ENCODE measurements at places on chromosomes 7 and 10.

DNA sequence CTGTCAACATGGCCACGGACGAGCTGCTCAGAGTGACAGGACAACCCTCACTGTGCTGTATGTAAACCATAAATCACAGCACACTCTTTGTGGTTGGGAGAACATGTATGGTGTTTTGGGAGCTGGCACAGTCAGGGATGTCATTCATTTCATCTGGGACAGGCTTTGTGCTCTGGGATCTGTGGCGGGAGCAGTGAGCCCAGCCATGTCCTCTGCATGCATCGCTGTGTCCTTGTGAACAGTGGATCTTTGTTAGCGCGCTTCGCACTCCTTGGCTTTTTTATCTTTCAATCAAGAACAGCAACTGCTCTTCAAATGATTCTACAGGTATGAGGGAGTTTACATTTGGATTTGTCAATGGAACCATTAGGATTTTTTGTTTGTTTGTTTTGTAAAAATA lies 7.1 kb downstream of the CCM2 start:
- no peak for DNase-seq

- DNase-seq, result peak; percentile 70
Measured at GRCh38 chr10:1368842-1369171, 312.6 kb downstream of the WDR37 start.

DNA sequence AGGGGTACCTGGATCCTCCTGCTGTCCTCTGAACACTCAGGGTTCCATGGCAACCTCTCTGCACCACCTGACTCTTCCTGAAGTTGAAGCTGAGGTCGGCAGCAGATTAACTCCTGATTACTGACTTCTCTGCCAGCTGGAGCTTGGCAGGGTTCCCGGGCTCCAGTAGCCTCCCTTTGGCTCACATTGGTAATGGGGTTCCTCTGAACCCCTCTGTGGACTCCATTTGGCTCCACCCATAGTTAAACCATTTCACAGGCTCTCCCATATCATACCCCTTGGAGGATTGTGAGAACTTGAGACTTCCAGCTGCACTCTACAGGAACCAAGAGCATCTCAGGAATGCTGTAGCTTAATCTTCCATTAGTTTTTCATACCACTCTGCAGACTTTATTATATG lies 292.5 kb downstream of the HDAC9 start:
- peak; percentile 48 for DNase-seq

GRCh38 chr10:98403812-98404504 lies 11.0 kb downstream of the PYROXD2 start:
- DNase-seq, result no peak

- no peak for DNase-seq
Measured at GRCh38 chr7:74178632-74179031, 4.5 kb downstream of the EIF4H start.

- no peak for DNase-seq
Measured at GRCh38 chr10:71379118-71379766, 17.5 kb upstream of the CDH23 start.

GRCh38 chr10:18397906-18398305 lies 253.5 kb downstream of the NSUN6 start:
- DNase-seq, result no peak

DNA sequence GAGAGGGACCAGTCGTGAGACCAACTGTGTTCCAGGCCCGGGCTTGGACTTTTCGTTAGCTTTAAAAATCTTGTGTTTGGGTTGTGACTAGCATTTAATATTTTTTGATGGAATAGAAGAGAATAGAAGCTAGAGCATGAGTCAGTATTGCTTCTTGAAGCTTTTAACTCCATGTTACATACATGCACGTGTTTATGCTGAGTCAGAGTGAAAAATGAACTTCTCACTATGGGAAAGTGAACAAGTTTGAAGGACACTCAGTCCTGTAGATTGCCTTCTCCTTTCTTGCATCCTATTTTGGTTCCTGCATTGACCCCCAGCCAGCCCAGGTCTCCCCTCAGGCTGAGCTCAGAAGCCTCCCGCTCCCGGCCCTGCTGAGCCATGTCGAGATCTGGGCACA lies 31.8 kb downstream of the GHRHR start:
- no peak for DNase-seq

DNA sequence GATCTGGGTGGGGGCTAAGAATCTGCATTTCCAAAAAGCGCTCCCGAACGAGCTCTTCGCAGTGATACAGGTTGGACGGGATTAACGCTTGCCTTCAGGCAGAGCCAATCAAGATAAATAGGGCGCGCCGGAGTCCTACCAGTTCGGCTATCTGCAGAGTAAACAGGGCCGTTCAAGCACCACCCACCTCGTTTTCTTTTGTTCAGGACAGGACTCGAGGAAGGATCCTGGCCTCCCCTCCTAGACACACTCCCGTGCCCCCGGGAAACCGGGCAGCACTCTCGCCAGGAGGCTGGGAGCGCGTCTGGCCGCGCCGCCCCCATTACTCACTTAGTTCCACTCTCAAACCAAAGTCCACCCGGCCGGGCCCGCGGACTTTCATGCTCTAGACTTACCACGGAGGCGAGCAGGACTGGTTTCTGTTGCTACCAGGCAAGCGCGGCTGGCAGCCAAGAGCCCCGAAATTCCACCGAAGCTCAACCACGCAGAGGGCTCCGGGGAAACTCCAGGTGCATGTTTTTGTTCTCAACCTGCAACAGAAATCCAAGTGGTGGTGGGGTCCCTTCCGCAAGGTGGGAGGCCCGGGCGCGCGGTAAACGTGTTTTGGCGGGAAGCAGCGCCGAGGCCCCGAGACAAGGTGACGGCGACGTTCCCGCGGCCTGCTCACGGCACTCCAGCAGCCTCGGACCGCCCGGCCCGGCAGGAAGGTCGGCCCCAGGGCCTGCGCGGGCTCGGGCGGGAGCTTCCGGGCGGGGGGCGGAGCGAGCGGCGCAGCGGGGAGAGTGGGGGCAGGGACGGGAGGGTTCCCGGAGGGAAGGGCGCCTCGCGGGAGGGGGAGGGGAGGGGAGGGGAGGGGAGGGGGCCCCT lies 12.7 kb downstream of the HNRNPF start:
- DNase-seq, result peak; percentile 86

DNA sequence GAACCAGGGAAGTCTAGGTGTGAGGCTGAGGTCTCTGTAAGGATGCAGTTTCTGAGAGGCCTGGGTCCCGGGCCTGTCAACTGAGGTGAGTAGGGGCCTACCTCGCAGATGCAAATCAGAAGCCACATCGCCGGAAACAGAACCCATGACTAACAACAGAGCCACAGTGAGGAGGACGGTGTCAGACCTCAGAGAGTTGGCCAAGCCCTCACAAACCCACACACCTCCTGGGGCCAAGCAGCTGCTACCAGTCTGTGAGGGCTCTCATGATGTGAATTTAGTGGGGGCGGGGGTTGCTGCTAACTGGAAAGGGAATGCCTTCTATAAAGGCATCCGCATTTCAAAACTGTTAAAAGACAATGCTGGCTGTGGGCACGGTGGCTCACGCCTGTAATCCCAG lies 103.0 kb downstream of the COBL start:
- DNase-seq, result no peak

GRCh38 chr7:115637128-115637527 lies 393.4 kb downstream of the TFEC start:
- DNase-seq, result no peak

DNA sequence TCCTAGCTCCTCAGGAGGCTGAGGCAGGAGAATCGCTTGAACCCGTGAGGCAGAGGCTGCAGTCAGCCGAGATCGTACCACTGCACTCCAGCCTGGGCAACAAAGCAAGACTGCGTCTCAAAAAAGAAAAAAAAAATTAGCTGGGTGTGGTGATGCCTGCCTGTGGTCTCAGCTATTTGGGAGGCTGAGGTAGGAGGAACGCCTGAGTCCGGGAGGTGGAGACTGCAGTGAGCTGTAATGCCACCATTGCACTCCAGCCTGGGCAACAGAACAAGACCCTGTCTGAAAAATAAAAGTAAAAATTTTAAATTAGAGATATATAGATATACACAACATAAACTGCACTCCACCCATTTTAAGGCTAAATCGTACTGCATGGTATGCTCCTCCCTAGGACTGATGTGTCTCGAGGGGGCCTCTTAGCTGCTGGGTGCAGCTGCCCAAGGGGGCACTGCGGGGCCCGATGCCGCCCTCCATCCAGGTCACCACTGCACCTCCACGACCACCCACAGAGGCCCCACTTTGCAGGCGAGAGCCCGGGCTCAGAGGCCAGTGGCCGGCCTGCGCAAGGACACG lies 40.9 kb upstream of the FOXK1 start:
- DNase-seq, result no peak

GRCh38 chr10:105109164-105109563 lies 468.1 kb downstream of the SORCS3 start:
- no peak for DNase-seq

DNA sequence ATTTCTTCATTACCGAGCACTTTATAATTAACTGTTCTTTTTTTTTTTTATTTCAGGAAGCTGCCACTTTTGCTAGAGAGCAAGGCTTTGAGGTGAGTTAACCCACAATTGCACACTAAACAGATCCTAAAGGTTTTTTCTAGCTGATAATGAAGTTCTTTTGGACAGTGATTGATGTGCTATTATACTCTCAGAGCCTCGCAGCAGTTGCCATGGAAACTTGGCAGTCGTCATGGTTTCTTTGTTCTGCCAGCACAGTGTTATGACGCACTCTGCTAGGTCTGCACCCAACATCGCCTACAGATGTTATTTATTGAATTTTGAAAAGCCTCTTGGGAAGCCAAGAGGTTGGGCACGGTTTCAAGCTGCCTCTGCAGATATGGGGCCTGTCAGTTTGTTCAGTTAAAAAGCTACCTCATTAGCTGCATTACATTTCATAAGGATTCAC lies 237.2 kb upstream of the KAT6B start:
- peak; percentile 92 for DNase-seq

DNA sequence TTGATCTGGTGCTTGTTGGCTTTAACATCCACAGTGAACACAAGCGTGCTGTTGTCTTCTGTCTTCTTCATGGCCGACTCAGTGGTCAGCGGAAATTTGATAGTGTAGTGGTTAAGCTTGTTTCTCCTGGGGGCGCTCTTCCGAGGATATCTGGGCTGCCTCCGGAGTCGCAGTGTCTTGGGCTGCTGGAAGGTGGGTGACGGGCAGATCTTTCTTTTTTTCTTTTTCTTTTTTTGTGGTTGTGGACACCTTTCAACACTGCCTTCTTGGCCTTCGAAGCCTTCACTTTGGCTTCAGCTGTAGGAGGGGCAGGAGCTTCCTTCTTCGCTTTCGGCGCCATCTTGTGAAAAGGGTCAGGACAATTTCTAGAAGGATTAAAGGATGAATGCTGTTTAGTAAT lies 23.8 kb upstream of the RPA3 start:
- peak; percentile 9 for DNase-seq

- DNase-seq, result no peak
Measured at GRCh38 chr10:35356725-35357092, 20.4 kb downstream of the CCNY start.

DNA sequence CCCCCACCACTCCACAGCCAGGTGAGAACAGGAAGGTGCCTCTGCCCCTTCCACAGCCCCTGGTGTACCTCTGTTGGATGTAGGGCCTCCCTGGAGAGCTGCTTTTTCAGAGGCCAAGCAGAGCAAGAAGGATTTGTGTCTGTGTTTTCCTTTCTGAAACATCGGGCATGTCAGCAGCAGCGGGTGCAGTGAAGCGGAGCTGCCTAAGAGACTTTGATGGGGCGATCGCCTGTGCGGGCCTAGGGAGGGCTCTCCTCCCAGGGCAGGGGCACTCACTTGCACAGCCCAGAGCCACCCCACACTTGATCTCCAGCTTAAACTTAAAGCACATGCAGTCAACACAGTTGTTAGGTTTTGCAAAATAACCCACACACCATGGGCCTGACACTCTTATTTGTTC lies 324.7 kb downstream of the ACTR3B start:
- no peak for DNase-seq

GRCh38 chr10:122138831-122139625 lies 132.1 kb upstream of the BTBD16 start:
- DNase-seq, result peak; percentile 46

GRCh38 chr10:16521311-16522016 lies at the start of gene C1QL3:
TSS of gene C1QL3 (minus strand) at chr10:16521879. CDS start at chr10:16521065, 814 bp downstream.
- DNase-seq, result no peak

- DNase-seq, result no peak
Measured at GRCh38 chr7:2808891-2809665, 35.0 kb downstream of the GNA12 start.

DNA sequence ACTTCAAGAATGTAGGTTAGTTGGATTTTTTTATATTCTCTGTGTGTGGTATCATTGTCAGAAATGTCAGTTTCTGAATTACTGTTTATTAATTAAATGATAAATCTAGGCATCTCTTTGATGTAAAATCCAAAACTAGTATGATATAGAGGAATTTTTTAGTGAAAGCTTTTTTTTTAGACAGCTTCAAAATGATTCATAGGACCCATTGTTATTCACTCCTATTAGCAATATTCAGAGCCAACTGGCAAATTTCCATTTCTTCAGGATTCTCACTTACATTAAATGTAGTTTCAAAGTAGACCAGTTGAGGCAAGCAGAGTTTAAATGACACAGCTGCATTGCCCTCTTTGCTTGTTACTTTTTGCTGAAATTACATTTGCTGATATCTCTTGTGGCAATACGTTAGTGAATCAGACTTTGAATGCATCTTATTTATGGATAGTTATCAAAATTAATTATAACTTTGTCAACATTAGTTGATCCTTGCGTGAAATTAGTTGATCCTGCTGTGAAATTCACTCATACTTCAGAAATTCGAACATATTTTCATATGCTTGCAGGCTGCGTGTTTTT lies 20.3 kb downstream of the ZNF277 start:
- DNase-seq, result no peak

DNA sequence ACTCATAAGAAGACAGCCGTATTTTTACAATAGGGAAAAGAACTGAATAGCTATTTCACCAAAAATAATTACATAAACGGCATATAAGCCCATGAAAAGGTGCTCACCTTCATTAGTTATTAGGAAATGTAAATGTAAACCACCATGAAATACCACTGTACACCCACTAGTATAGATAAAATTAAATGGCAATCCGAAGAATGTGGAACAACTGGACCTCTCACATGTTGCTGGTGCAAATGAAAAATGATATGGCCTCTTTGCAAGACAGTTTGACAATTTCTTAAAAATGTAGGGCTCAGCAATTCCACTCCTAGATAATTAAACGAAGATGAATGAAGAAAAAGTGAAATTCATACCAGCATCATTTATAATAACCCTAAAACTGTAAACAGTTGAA lies 91.8 kb downstream of the MAPK8 start:
- DNase-seq, result no peak

DNA sequence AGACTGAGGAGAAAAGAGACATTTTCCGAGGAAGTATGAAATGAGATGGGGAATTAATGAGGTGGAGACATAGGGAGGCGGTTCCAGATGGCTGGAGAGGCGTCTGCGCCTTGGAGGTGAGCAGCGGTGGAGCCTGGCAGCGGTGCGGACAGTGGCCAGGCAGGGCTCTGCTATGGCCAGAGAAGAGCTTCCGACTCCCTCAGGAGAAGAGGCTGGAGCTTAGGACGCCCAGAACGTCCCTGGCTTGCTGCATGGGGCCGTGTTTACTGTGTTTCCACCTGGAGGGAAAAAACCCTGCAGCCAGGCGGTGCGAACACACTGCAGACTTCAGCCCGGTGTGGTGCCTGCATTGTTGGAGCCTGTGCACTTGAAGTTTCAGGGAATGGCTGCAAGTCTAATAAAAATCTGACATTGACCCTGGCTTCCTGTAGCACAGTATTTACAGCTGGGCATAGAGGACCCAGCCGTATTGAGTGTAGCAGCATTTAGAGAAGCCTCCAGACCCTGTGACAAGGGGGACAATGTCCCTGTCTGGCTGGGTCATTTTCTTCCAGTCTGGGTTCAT lies 447.1 kb upstream of the MKI67 start:
- no peak for DNase-seq

All from BE2C (cell line).